ENCODE measurements at places on chromosomes 3 and 15. TPM values are rescaled to one million over a fixed set of nuclear protein-coding genes. Genes with fewer than 3 reads are reported as not detected.

Gene PLAAT1
- 11.3 TPM for total RNA-seq

Gene GATM
- total RNA-seq: 120 TPM

Gene ZNF774
- 6.9 TPM for total RNA-seq

Gene DHFR2
- 8.1 TPM for total RNA-seq

Gene FBXO40
- total RNA-seq: under 0.01 TPM

Gene AHSG
- not detected for total RNA-seq

Gene OSBPL10
- 11.8 TPM for total RNA-seq

Gene DUOXA2
- not detected for total RNA-seq

Gene MUSTN1
- total RNA-seq: 0.74 TPM

Gene TM6SF1
- 27.3 TPM for total RNA-seq

Gene SRGAP3
- 74.3 TPM for total RNA-seq

Gene KLHL40
- total RNA-seq: not detected

Gene DUOX1
- total RNA-seq: not detected

Gene P2RY14
- 0.74 TPM for total RNA-seq

Gene CAMK2N2
- 3.0 TPM for total RNA-seq

Gene GOLGA8G
- not detected for total RNA-seq

Gene ACY1
- total RNA-seq: 1.2 TPM

Gene C3orf22
- total RNA-seq: not detected

Gene CCK
- total RNA-seq: 24.3 TPM

Gene GPR15
- total RNA-seq: not detected

Gene DCBLD2
- total RNA-seq: 17.5 TPM

Gene GUCA1C
- total RNA-seq: not detected

Gene QTRT2
- 10.8 TPM for total RNA-seq

Gene MCTP2
- total RNA-seq: 0.74 TPM

Gene ASB14
- not detected for total RNA-seq

Gene DLEC1
- 0.74 TPM for total RNA-seq

Gene TMIE
- total RNA-seq: 2.0 TPM

Gene SMCO1
- total RNA-seq: not detected

Gene CLEC3B
- total RNA-seq: 19.2 TPM

Gene PATL2
- total RNA-seq: not detected

Gene SCAANT1
- not detected for total RNA-seq

All from temporal lobe (tissue), 4 donors.